ENCODE measurements at places on chromosomes 16 and 17.

DNA sequence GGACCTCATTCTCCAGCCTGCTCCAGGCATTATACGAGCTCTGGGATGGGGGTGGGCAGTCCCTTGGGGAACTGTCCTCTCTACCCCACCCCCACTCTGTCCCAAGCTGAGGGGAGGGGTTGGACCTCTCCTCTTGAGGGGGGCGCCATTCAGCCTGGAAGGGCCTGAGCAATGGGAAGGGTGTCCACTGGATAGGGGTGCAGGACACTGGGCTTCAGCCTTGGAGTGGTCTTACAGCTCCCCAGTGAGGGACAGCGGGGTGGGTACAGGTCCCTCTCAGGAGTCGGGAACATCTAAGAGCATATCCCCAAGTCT, 9.5 kb upstream of the CBX8 start:
- DNase-seq: no peak

DNA sequence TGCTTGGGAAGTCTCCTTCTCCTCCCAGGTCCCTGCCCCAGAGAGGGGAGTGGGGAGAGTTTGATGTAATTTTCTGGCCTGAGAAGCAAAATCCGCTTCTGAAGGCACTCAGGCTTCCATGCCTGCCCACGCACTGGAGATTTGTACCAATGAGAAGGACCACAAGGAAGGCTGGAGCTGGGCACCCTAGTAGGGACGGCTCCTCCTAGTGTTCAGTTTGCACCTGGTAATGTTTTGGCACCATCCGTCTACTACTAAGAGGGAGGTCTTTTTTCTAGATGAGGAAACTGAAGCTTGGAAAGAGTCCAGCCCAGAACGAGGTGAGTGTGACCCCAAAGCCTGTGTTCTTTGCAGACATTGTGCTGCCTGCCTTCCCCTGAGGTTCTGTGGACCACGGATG, 83.6 kb upstream of the NLRP1 start:
- no peak for DNase-seq

- no peak for DNase-seq
Measured at GRCh38 chr17:17350491-17351355, 47.5 kb downstream of the NT5M start.

DNA sequence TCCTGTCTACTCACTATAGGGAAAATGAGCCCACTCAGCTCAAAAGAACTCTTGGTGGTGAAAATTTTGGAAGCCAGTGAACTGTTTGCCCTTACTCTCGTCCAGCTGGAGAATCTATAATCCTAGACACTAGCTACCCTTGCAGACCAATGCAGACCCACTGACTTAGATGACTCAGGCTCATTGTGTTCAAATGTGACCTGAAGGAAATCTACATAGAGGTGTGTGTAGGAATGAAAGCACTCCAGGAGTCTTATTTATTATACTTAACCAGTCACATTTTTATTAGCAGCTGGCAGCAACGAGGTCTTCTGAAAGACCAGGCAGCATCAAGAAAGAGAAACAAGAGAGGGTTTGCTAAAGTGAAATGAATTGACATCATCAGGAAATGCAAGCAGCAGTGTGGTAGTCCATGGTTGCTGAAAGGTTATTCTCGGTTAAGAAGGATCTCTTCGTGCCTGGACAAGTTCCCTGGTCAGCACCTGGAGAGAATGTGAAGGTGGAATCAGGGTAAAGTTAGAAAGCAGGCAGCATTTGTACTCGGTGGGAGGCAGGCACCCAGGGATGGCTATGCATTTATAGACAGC, 1.4 kb downstream of the KRTAP29-1 start:
- DNase-seq: no peak

GRCh38 chr17:69045646-69046045, 15.1 kb downstream of the ABCA9 start:
- no peak for DNase-seq

- no peak for DNase-seq
Measured at GRCh38 chr17:66076546-66077190, 115.3 kb downstream of the CEP112 start.

GRCh38 chr17:40329839-40330794, 21.1 kb downstream of the RARA start:
- no peak for DNase-seq

DNA sequence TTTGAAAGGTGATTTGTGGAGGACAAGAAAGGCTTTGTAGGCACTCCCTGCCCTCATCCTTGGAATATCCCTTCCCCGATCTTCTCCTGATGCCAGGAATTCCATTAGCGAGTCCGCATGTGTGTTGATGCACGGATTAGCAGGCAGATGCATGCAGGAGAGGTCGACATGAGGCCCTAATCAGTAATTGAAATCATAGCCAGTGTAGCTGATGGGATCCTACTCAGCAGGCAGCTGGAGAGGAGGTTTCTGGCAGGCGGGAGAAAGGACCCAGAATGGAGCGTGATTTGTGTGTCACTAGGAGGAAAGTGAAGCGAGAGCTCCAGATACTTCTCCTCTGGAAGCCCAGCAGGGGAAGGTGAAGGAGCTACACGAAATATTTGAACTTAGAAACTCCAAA, 196.3 kb upstream of the CDH11 start:
- no peak for DNase-seq

GRCh38 chr17:36808180-36808661, 129.1 kb upstream of the LHX1 start:
- no peak for DNase-seq

DNA sequence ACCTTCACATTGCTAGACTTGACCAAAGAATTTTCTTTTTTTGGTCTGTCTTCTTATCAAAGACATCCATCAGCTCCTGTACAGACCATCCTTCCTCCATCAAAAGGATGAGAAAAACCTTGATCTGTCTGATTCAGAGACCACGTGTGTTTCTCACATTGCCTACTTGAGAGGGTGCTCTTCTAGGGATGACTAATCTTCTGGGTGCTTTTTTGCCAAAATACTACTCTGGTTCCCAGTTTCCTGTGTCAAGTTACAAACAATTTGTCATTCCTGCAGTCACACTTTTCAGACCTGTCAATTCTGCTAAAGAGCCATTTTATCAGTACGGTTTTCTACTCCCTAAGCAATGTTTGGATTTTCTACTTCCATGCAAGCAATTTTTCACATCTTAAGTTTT, 492.2 kb downstream of the CDH11 start:
- DNase-seq: no peak

- DNase-seq: no peak
Measured at GRCh38 chr17:29022074-29022473, 16.2 kb upstream of the SEZ6 start.

DNA sequence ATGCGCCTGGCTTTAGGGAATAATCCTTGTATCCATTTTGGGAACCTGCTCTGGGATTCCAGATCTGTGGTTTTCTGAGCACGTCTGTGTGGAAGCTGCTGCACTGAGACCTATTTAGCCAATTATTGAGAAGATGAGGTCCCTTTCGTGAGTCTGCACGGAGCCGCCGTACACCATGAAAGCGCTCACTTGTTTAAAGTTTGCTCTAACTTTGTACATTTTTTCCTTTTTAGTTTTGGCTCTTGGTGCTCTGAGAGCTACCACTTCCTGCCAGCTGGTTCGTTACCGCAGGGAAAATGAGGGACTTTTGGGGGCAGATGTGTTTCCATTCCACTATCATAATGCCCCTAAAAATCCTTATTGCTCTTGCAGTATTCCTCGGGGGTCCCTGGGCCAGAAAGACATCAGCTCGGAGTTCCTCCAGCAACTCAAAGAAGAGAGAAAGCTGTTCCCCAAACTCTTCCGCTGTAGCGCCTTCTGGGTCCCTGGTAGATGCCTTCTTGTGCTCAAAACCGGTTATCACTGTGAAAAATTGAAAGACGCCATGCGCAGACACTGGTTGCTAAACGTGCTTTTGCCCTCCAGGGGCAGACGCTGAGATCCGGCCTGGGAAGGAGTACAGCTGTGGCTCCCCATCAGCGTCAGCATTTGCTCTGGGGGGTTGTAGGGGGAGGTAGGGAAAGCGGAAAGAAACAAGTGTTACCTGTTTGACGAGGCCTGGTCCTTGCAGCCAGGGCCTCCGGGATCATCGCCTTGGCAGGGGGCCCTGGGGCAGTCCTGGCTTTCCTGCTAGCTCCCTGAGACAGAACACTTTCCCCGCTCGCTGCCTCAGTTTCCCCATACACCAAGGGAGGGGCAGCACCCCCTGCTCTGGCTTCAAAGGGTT, 238.1 kb downstream of the MRTFB start:
- DNase-seq: no peak

GRCh38 chr16:86288716-86289294, 221.5 kb upstream of the FOXF1 start:
- no peak for DNase-seq

DNA sequence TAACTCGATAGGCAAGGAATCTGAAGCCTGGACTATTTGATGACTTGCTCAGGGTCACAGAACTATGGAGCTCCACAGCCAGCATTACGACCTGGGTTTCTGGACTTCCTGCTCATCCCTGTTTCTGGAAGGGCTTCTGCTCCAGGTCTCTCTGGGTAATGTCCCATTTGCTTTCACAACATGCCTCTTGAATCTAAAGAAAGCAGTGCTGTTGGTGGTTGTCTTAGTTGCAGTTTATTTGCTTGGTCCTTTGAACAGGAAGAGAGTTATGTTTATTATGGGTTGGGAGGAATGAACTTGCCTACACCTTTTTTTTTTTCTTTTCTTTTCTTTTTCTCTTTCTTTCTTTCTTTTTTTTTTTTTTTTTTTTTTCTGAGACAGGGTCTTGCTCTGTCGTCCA, 84.8 kb downstream of the PITPNC1 start:
- DNase-seq: no peak

- peak; percentile 78 for DNase-seq
Measured at GRCh38 chr16:3880623-3881498, at the start of gene CREBBP. Gene CREBBP, minus strand, starts transcription at chr16:3880713. Its CDS starts 797 bp downstream, at chr16:3879916.

- no peak for DNase-seq
Measured at GRCh38 chr16:81646561-81646960, 132.5 kb upstream of the PLCG2 start.

Measured in stimulated activated CD8-positive, alpha-beta memory T cell treated with anti-CD3 and anti-CD28 coated beads, Interleukin-4, amount 100 ng/mL, for 24 hours (primary cell).